ENCODE measurements at places on chromosomes 16 and 17.
A peak's percentile ranks its signal among the peaks of the same experiment; 100 is the strongest.

- DNase-seq: no peak
Measured at GRCh38 chr17:69997332-69997731, 77.7 kb upstream of the KCNJ16 start.

DNA sequence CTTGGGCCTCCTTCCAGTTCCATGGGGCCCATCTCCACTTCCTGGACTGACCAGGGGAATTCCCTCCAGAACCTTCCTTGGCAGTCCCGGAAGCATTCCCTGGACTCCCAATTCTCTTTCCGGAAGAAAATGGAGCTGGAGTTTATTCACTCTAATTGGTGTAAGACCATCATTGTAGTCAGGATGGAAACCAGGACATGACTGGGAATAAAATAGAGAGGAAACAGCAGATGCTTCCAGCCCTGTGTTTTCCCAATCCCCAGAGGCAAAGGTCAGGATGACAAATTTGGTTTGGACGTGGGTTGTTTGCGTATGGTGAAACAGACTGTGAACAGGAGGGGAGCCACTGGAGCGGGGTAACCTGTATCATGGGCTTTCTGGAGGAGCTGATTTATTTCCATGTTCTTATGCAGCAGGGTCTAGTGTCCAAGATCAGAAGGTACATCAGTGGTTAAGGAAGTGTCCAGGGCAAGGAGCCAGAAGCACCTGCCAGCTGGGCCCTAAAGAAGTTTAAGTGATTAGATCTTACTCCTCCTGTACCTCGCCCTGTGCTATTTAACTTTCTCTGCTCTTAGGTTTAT lies 8.5 kb upstream of the LONP2 start:
- no peak for DNase-seq

DNA sequence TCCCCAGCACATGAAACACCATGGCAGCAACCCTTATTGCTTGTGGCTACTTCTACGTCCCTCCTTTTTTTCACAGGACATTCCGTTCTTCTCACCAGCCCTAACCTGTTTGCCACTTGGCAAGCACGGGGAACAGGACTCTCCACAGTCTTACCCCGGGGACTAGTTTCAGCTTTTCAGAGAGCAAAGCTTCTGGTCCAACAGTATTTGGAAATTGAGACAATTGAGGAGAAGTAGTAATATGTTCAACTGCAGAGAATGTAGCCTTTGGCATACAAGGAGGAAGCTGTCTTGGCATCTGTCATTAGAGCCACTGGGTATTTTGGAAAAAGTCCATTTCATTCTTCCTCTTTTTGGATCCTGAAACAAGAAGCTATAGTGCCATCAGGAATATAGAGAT lies 65.7 kb downstream of the MAP2K6 start:
- DNase-seq: no peak

- no peak for DNase-seq
Measured at GRCh38 chr17:28812748-28813377, 29.7 kb downstream of the FAM222B start.

- DNase-seq: no peak
Measured at GRCh38 chr17:76125922-76126321, 15.1 kb downstream of the FOXJ1 start.

DNA sequence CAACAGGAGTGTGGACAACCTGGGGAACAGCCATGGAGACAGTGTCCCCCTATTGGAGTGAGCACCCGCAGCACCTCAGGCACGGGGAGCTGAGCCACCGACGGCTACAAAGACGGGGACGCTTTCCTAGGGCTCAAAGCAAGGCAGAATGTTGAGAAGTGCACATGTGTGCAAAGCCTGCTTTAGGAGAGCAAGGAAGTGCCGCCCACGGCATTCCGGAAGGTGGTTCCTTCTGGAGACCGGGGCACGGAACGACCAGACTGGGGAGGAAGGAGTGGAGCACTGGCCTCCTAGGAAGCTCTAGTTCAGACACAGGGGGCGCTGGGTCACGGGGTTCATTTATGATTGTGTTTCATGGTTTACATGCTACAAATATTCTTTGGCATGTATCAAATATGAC lies 52.2 kb downstream of the TBC1D16 start:
- DNase-seq: no peak

DNA sequence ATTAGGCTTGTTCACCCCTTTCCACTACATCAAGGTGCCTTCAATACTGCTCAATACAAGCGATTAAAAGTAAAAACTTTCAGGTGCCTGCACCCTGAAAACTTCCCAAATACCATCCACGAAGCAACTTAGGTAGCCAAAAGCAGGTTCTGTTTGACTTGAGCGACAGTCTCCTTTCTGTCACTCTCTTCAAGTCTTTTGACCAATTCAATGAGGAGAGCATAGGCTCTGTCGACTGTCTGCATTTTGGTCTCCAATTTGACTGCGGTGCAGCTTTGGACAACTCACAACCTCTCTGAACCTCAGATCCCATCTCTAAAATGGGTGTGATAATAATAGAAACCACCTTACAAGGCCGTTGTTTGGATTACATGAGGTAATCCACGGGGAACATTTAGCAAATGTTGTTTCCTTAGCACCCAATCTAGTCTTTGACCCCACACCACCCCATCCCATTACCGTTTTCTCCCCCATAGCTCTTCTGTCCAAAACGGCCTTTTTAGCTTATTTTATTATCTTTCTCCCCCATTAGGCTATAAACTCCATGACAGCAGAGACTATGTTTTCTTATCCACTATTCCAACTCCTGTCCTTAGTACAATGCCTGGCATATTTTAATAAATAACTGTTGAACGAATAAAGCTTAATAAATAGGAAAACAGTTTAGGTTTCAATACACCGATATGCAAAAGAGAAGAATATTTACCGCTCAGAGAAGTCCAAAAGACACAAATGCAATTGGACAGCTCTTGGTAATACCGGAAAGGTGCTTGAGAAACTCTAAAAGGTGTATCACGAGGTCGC lies 999 bp downstream of the MARF1 start:
- no peak for DNase-seq

- DNase-seq: no peak
Measured at GRCh38 chr16:3999479-4000325, 116.5 kb downstream of the ADCY9 start.

DNA sequence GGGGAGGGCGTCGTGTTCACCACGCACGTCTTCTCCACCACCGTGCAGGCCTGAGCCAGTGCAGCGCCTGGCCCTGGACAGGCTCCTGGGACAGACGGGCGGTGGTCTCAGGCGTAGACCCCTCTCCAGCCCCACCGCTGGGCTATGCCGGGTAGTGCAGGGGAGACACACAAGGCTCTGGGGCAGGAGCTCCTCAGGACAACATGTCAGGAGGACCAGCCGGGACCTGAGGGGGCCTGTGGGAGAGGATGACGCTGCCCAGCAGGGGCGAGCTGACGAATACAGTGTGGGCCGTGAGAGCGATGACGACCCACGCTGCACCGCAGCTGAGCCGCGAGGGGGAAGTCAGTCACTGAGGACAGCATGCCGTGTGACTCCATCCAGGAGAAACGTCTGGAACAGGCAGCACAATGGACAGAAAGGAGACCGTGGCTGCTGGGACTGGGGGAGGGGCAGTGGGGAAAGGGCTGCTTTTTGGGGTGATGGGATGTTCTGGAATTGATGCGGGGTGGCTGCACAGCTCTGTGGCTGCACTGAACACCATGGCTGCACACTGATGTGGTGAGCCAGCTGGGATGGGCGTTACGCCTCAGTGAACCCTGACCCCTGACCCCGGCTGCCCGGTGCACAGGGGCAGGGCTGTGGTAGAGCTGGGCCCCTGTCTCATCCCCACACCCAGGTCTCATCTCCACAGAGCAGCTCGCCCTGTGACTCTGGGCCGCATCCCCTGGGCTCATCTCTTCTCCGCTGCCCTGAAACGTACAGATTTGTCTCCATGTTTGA lies 20.2 kb downstream of the DNASE1 start:
- peak; percentile 40 for DNase-seq

DNA sequence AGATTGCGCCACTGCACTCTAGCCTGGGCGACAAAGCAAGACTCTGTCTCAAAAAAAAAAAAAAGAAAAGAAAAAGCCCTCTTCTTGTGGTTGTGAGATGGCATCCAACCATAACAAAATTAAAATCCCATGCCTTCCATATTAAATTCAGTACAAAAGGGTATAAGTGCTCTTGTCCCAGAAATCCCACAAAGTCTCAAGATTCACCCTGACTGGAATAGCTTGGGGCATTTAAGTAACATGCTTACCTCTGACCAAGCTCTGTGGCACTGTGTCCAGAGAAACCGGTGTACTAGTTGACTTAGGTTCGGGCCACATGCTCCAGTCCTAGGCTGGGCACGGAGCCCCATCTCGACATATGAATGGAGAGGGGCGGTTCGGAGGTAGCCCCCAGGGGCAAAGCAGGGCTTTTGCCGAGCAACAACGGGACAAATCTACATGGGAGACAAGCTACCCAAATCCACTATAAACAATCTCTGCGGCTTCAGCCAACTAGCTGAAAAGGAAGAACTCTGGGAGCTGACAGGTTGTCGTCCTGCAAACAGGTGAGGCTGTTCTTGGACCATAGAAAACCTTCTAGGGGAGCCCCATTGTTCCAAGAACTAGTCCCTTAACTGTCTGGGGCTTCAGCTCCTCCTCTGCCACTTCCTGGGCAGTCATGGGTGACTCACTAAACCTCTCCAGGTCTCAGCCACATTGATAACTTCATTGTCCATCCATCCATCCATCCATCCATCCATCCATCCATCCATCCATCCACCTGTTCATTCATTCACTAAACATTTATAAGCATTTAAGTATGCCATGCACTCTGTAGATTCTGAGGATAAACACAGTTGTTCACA lies 10.3 kb upstream of the IL4R start:
- no peak for DNase-seq

GRCh38 chr17:3843935-3844516 lies 2.0 kb downstream of the NCBP3 start:
- DNase-seq: peak; percentile 52

GRCh38 chr16:15950869-15951268 lies 1.5 kb downstream of the ABCC1 start:
- no peak for DNase-seq

- no peak for DNase-seq
Measured at GRCh38 chr16:9969580-9969979, 212.6 kb downstream of the GRIN2A start.

GRCh38 chr17:10737168-10737622 lies 7.4 kb upstream of the TMEM220 start:
- DNase-seq: peak; percentile 61

GRCh38 chr17:5587438-5588032 lies 3.2 kb upstream of the NLRP1 start:
- peak; percentile 49 for DNase-seq

- DNase-seq: no peak
Measured at GRCh38 chr16:28609631-28610594, at the start of gene SULT1A1. Gene SULT1A1, minus strand, starts transcription at chr16:28610044. Its CDS starts 1,189 bp downstream, at chr16:28608855.

GRCh38 chr16:2842340-2843000 lies 12.4 kb downstream of the ZG16B start:
- peak; percentile 65 for DNase-seq

GRCh38 chr17:17514993-17515933 lies 19.1 kb upstream of the RASD1 start:
- DNase-seq: no peak

- no peak for DNase-seq
Measured at GRCh38 chr16:13439766-13440165, 480.2 kb upstream of the ERCC4 start.

DNA sequence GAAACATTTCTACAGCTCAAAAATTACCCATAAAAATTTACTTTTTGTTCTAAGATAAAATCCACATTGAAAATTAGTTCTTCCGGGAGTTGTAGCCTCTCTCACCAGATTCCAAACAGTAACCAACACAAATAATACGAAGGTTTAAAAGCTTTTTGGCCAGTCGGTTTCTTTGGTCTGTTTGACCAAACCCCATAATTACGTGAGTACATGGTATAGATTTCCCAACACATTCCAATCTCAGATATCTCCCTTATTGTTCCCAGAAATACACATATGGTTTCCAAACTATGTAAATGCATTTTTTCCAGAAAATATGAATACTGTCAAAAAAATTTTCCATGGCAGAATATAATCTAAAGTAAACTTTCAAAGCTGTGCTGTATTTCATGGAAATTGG lies 722.0 kb downstream of the KCNJ2 start:
- DNase-seq: no peak

DNA sequence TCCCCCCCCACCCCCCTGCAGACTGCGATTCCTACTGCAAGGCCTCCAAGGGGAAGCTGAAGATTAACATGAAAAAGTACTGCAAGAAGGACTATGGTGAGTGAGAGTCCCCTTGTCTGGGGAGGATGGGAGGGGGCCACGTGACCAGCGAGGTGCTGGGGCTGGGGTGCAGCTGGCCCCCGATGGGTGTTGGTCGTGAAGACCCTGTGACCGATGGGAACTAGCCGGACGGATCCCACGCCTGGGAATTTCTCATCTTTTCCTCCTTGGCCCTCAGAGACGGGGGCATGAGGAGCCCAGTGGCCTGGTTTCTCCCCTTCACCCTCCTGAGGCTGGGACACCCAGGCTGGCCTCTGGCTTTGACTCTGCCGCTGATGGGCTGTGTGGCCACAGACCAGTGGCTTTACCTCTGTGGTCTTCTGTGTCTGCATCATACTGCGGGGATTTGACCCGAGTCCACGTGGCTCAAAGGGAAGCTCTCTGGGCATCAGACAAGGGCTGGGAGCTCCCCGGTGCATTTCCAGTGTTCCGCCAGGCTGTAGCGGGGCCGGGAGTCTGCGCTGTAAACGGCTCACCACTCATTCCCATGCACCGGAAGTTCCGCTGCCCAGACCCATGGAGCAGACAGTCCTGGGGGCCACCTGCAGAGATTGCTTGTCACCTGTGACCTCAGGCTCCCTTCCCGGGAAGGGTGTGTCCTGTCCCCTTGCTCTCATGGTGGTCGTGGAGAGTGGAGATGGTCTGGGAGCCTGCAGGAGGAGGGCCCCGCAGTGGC lies 200.0 kb downstream of the NTN1 start:
- no peak for DNase-seq

Data from endothelial cell (in vitro differentiated cells).